Prostate gland (tissue), 2 donors: ENCODE measurements at places on chromosomes 3 and 15. TPM values are rescaled to one million over a fixed set of nuclear protein-coding genes. Genes with fewer than 3 reads are reported as not detected.

Gene PLA2G4D
- total RNA-seq = 1.5 TPM

Gene SLC51B
- not detected for total RNA-seq

Gene SEMA3F
- total RNA-seq = 71.8 TPM

Gene KBTBD13
- not detected for total RNA-seq

Gene PRR20G
- total RNA-seq = 5.1 TPM

Gene GHSR
- total RNA-seq = not detected

Gene FAH
- 51.4 TPM for total RNA-seq

Gene REC114
- total RNA-seq = 7.5 TPM

Gene MOBP
- total RNA-seq = not detected

Gene MORC1
- total RNA-seq = 6.6 TPM

Gene TSC22D2
- total RNA-seq = 29.2 TPM

Gene SECISBP2L
- total RNA-seq = 46.4 TPM

Gene TNFSF10
- 70.6 TPM for total RNA-seq

Gene AGBL1
- 0.23 TPM for total RNA-seq

Gene RYK
- 95.8 TPM for total RNA-seq

Gene CHRM5
- 0.11 TPM for total RNA-seq

Gene FOXB1
- not detected for total RNA-seq

Gene DISP2
- 0.27 TPM for total RNA-seq

Gene PPP1R14D
- total RNA-seq = 0.97 TPM

Gene SLC24A1
- 8.9 TPM for total RNA-seq

Gene MESP2
- total RNA-seq = 1.4 TPM

Gene GRK7
- total RNA-seq = not detected

Gene CACNA2D3
- total RNA-seq = 5.9 TPM

Gene RNU5B-1
- total RNA-seq = not detected

Gene DNAJC13
- total RNA-seq = 25.0 TPM
